ENCODE measurements at places on chromosomes 4 and X.

DNA sequence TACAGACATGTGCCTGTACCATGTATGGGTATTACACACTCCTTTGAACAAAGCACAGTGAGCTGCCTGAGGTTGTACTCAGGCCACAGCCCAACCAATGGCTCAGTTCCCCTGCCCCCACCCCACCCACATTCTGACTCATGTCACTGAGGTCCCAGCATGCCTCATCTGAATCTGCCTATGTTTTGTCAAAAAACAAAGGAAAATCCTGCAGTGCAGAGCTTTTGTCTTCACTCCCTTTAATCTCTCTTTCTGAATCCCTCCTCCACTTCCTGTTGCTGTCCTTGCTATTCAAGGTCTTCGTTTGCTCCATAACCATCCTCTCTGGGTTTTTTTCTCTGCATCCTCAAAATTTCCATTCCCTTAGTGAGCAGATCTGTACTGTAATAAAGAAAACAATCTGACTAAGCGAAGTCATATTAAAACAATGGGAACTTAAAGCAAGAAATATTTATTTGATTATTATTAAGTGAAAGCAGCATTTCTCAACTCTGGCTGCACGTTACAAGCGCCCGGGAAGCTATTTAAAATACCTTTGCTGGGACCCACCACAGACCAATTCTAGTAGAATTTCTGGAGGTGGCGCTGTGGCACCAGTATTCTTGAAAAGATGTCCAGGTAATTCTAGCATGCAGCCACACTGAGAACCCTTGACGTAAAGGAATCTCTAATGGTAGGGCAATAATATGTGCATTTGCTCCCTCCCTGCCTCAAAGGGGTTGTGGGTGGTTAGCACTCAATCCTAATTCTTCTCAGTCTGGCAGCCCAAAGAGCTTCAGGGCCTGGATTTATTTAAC is 8.7 kb downstream of the GUCY2F start:
- DNase-seq, result no peak

GRCh38 chr4:85482010-85482738 is 7.2 kb downstream of the ARHGAP24 start:
- no peak for DNase-seq

DNA sequence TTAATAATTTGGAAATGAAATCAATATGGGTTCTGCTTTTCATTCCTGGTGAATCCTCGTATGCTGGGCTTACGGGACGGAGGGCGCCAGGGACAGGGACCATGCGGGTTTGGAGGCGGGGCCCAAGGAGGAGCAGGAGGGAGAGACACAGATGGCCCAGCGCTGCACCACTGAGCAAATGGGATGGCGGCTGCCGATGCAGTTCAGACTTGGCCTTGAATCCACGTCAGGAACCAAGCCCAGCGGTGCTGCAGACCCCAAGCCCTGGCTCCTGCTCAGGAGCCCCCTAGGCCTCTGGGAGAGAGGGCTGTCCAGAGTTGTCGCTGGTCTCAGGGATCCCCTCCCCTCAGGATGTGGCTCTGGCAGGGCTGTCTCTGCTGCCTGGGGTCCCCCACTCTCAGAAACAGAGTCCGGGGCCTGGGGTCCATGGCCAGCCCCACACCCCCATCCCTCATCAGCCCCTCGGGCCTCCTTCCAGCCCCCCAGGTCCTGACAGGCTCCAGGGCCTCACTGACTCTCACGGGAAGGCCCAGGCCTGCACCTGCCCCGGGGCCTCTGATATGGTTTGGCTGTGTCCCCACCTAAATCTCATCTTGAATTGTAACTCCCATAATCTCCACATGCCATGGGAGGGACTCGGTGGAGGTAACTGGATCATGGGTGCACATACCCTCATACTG is 75.2 kb downstream of the FAM53A start:
- no peak for DNase-seq

- no peak for DNase-seq
Observed at GRCh38 chr4:5574386-5574785, 134.0 kb downstream of the EVC2 start.

GRCh38 chrX:123871309-123871708 is 11.5 kb downstream of the XIAP start:
- DNase-seq, result no peak

- DNase-seq, result no peak
Observed at GRCh38 chr4:146051728-146052391, 113.2 kb upstream of the ZNF827 start.

- no peak for DNase-seq
Observed at GRCh38 chr4:156439576-156440200, 486.0 kb upstream of the CTSO start.

- no peak for DNase-seq
Observed at GRCh38 chr4:52628543-52628942, 30.6 kb downstream of the USP46 start.

Data from stimulated activated CD4-positive, alpha-beta T cell treated with anti-CD3 and anti-CD28 coated beads, Interleukin-1b, Interleukin-23, amount 100 ng/mL, for 4 hours (primary cell).